ENCODE measurements at places on chromosomes 2 and 18.

DNA sequence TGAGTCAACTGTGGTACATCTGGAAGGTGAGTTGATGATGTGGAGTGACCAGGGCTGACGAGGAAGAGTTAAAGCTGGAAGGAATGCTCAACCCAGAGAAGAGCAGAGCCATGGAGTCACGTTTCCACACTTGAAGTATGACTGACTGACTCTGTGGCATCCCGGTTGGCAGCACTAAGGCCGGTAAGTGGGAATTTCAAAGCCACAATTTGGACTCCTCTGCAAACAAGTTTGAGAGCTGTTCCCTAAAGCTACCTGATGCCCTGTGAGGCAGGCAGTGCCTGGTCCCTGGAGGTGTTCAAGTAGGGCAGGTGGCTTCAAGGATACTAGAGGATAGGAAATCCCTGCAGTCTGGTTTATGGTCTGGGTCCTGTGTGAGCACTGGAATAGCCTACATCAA is 69.3 kb upstream of the ITGB6 start:
- no peak for DNase-seq

GRCh38 chr2:216031960-216032689 is 18.8 kb upstream of the MREG start:
- no peak for DNase-seq

- no peak for DNase-seq
These were observed 405.7 kb downstream of the FBXO15 start for GRCh38 chr18:73741946-73742345.

GRCh38 chr2:11778923-11779757 is 32.7 kb downstream of the LPIN1 start:
- DNase-seq = no peak

GRCh38 chr2:230738391-230738811 is 25.8 kb downstream of the CAB39 start:
- no peak for DNase-seq

GRCh38 chr2:219215871-219216534 is 2.8 kb downstream of the ABCB6 start:
- no peak for DNase-seq

DNA sequence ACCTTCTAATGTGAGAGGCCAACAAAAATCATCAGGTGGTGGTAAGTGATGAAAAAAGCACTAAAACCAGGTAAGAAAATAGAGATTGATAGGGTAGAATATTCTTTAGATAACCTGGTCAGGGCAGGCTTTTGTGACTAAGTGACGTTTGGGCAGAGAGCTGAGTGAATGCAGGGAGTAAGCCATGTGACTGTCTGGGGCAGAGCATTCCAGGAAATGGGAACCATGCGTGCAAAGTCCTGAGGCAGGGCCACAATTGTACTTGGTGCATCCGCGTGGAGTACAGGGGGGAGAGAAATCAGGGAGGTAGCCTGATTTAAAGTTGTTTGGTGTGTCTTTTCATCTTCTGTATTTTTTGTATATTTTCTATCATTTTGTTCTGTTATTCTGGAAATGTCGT is 102.5 kb downstream of the LYPD6B start:
- DNase-seq = no peak

GRCh38 chr2:66269166-66269565 is 165.8 kb upstream of the MEIS1 start:
- DNase-seq = no peak

GRCh38 chr2:151691631-151692030 is 42.6 kb downstream of the NEB start:
- DNase-seq = no peak

DNA sequence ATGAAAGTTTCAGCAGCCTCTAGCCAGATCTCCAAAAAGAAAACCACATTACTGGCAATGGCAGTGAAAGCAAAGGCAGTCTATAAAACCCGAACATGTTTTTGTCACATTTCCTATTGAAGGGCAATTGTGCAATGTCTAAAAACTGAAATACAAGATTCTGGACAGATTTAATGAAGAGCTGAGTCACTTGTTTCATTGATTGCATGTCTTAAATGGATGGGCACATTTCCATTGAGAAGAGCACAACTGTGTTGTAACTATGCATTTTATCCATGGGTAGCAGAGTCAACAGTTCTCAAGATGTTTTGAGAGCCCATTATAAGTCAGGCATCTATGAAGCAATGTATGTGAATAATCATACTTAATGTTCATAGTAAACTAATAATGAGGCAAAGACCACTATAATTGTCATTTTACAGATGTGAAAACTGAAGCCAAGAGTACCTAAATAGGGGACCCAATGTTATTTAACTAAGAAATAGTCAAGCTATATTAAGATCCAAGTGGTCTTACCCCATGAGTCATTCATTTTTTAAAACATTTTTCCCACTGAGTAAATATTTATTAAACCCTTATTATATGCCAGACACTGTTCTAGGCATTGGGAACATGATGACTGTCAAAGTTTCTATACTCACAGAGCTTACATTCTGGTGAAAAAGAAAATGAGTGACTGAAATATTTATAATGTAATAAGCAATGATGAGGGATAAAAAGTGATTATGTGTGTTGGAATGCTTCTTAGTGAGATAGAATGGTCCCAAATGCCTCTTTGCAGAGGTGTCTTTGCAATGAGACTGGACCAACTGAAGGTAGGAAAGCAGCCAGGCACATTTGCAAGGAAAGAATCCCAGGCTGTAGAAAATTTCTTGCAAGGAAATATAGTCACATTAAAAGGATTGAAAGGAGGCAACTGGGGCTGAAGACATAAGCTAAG is 818.9 kb upstream of the ACVR2A start:
- DNase-seq = no peak

DNA sequence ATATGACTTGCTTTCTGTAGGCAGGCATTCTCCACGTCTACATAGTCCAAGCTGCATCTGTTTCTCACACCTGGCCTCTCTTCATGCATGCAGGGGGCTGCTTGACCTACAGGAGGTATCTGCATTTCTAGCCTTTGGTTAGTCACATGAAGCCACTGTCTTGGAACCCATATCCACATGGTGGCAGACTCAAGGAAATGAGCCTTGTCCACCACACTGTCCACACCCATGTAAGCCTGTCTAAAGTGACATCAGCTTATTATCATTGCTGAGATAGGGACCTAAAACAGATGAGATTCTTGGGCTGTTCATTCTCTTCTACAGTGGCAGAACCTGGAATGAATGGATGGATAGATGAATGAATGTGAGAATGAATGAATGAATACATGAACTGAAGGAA is 160.4 kb downstream of the DOCK10 start:
- DNase-seq = no peak

DNA sequence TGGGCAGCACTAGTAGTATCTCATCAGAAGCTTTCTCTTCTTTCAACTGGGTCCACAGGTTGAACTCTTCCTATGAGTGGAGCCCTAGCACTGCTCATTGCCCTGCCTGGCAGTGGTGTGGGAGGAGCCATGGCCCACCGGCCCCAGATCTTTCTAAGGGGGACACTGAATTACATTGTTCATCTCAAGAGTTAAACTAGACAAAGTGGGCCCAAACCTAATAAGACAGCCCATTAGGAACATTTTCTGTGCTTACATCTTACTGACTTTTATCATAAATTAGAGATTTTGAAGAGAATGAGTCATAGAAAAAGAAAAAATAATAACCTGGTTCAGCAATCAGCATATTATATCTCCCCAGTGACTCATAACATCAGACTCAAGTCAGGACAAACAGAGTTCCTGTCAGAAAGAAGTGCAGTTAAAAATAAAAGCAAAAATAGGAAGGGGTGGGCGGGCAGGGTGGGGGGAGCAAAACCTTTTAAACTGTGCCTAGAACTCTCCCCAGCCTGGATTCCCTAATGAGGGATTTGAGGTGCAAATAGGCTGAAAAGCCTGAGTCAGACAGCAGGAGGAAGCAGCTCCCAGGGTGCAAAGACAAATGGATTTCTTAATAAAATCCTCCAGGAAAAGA is 161.6 kb upstream of the TRIB2 start:
- no peak for DNase-seq

GRCh38 chr2:172614932-172615331 is 59.0 kb downstream of the PDK1 start:
- DNase-seq = no peak

- no peak for DNase-seq
These were observed 53.2 kb downstream of the MAP4K4 start for GRCh38 chr2:101750688-101751087.

DNA sequence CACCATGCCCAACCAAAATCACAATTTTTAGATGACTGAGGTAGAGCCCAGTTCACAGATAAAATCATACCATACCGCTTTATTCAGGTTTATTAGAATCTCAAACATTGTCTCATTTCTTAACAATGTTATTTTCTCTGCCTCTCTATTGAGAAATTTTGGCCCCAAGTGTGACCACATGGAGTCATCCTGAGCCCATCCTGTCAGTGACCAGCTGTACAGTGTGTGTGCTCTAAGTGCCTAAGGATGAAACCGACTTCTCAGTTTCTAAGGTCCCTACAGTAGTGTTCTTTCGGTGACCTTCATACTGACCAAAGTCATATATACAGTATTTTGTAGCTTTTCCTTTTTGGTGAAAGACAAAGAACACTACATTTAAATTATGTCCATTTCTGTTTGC is 123.7 kb upstream of the MSTN start:
- DNase-seq = no peak

DNA sequence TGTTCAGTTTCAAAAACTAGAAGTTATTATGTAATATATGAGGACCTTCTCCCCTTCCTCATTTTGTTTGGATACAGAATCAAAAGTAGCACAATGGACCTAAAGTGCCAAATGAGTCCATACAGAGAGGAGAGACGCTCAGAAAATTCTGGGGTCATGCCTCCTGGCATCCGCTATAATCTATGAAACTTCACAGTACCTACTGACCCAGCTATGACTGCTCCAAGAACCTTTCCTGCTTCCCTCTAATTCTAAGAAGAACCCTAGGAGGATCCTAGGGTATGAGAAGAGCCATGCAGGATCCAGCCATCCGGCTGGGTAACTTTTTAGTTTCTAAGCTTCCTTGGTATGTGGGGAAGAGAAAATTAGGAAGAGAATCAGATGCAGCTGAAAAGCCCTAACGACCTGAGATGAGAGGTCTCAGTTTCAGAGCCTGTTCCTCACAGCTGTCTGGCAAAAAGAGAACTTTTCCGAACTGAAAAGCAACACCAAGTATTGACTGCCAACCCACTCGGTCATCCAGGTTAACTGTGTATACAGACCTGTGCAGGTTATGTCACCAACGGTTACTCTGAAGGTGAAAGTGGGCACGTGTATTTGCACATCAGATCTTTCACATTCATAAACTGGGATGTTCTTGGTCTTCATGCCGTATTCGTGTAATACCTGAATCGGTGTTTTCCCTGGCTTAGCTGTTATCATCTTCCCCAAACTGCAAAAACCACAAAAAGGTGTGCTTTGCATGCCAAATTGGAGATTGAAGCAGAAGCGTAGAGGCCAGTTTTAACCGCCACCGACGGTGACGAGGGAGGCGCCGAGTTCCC is 1.1 kb downstream of the PRKRA start:
- DNase-seq = no peak

GRCh38 chr2:32136097-32136496 is 29.6 kb upstream of the SLC30A6 start:
- no peak for DNase-seq

GRCh38 chr2:224560549-224560948 is 24.6 kb downstream of the CUL3 start:
- no peak for DNase-seq

- no peak for DNase-seq
These were observed 1.1 kb upstream of the SNED1 start for GRCh38 chr2:240997141-240997855.

GRCh38 chr2:39685126-39685525 is 19.4 kb downstream of the TMEM178A start:
- no peak for DNase-seq

GRCh38 chr18:77766421-77766820 is 516.8 kb downstream of the GALR1 start:
- no peak for DNase-seq

- no peak for DNase-seq
These were observed 10.4 kb downstream of the CNDP2 start for GRCh38 chr18:74506448-74507084.

DNA sequence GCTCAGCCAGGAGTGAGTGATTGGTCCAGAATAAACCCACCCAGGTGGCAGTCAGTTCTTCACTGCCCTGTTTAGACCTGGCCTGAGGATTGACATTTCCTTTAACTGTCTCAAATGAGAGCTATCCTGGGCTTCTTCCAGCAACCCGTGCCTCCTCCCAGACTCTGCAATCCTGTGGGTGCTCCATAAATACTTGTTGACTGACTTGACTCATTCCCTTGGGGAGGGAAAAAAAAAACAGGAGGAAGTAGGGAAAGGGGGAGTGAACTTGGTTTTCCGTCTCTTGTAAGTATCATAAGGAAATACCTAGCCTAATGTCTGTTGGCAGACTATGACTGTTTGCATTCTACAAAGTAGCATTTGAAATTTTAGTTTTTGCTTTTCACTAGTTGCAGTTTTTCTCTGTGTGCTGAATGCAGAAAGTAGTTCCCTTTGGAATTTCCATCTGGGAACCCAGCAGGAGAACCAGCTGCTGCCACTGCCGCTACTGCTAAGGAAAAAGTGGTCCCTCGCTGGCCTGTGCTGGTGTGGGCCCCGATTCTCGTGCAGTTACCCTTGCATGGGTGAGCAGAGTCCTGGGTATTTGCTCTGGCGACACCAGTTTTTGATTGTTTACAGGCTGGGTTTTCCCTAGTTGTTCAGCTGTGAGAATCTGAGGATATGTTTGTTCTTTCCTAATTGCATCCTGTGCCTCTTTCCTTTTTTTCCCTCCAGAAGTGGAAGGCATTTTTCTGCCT is 78.8 kb downstream of the TGOLN2 start:
- DNase-seq = no peak

GRCh38 chr2:236166796-236167296 is 1.3 kb downstream of the GBX2 start:
- DNase-seq = no peak

GRCh38 chr2:68100189-68100588 is 37.4 kb upstream of the C1D start:
- no peak for DNase-seq

DNA sequence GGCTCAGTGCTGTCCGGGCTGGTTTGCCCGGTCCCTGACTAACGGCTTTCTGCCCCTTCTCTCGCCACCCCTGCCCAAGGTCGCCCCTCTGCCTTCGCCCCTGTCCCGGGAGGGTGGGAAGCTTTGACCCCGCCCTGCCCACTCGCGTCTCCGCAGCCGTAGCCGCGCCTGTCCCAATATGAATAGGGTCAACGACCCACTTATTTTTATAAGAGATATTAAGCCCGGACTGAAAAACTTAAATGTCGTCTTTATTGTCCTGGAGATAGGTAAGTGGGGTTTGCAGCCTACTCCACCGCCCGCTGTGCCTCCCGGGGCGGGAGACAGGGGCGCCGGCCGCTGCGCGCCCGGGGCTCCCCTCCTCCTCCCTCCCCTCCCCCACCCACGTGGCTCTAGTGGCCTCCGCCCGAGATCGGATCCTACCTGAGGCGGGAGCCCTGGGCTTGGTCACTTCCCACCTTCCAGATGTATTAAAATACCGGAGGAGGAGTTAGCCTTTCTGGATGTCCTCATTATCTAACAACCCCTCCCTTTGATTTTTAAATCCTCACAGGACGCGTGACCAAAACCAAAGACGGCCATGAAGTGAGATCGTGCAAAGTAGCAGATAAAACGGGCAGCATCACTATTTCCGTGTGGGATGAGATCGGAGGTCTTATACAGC is 633 bp downstream of the NABP1 start:
- DNase-seq = no peak

GRCh38 chr2:128710729-128711128 is 392.1 kb upstream of the HS6ST1 start:
- DNase-seq = no peak

GRCh38 chr2:39275016-39275415 is 31.2 kb upstream of the CDKL4 start:
- DNase-seq = no peak

- no peak for DNase-seq
These were observed 76.6 kb downstream of the CCDC85A start for GRCh38 chr2:56260415-56260814.

Data from glomerular endothelial cell (primary cell).